Stimulated activated memory B cell treated with anti-CD40 and anti-IgM and Interleukin-4, amounts not matched to agents 10 μg/mL and 1 μg/mL and 100 μg/mL, for 72 hours (primary cell): ENCODE measurements at places on chromosomes 1 and 21.

DNA sequence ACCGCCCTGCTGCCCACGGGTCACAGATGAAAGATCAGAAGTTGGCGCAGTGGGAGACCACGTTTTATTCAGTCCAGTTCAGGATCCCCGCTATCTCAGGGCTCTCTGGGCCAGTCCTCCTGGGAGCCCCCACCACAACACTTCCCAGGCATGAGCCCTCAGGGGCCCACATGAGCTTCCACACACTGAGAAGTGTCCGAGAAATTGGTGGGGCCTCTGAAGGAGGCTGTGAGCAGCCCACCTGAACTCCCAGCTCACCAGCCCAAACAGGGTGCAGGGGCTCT is 12.1 kb downstream of the TRIM46 start:
- no peak for ATAC-seq

DNA sequence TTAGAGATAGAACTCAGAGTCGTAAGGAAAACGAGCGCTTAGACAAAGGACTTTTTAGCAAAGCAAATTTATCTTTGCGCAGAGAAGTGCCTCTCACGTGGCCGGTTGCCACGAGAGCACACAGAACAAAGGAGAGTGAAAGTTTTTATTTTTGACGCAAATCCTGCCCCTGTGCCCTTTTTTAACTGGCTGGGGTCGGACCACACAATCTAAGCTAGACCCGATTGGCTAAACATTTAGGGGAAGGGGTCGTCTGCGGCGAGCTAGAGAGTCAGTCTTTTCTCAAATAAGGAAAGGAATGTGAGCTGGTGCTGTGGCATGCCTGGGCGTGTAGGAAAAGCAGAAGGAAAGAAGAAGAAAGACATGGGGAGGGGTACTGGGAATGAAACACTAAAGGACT is 2.4 kb downstream of the KRTAP10-2 start:
- ATAC-seq, result no peak

DNA sequence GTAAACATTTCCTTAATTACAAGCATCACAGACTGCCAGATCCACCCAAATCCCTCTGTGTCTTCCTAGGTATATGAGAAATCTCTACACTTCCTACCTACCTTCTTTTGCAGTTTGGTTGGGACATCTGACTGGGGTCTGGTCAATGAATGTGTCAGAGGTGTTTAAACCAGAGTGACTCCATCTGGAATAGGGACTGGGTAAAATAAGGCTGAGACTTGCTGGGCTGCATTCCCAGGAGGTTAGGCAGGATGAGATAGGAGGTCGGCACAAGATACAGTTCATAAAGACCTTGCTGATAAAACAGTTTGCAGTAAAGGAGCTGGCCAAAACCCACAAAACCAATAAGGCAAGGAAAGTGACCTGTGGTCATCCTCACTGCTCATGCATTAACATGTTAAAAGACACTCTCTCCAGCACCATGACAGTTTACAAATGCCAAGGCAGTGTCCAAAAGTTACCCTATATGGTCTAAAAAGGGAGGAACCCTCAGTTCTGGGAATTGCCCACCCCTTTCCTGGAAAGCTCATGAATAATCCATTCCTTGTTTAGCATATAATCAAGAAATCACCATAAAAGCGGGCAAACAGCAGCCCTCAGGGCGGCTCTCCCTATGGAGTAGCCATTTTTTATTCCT is 87.4 kb upstream of the BACE2 start:
- ATAC-seq, result no peak

- no peak for ATAC-seq
These were observed 68.2 kb downstream of the IGSF21 start for GRCh38 chr1:18175530-18176377.

DNA sequence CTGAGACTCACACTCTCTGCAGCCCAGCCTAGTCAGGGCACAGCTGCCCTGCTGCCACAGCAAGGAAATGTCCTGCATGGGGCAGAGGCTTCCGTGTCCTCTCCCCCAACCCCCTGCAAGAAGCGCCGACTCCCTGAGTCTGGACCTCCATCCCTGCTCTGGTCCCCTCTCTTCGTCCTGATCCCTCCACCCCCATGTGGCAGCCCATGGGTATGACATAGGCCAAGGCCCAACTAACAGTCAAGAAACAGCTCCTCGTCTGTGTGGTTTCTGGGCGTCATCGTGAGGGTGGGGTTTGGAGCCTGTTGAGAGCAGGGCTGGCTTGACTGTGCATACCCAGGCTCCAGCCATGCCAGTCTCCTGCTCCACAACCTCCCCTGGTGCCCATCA is 19.5 kb downstream of the FAAH start:
- peak; percentile 57 for ATAC-seq

DNA sequence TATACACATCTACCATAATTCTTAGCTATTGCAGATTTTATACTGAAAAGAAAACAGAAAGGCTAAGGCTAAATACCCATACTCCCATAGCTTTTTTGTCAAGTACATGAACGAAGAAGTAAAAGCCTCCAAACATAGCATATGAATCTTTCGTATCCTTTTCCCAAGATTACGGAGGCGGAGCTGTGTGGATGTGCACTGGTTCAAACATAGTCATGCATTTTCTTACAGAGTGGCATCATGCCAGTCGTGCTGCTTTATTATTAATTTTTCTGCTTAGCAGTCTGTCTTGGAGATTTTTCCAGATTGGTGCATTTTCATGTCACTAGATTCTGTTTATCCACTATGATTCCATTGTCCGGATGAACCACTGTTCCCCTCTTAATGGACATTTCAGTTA is 118.7 kb upstream of the RUNX3 start:
- no peak for ATAC-seq

- ATAC-seq, result no peak
These were observed 316.8 kb upstream of the CAMK1G start for GRCh38 chr1:209266590-209267205.

DNA sequence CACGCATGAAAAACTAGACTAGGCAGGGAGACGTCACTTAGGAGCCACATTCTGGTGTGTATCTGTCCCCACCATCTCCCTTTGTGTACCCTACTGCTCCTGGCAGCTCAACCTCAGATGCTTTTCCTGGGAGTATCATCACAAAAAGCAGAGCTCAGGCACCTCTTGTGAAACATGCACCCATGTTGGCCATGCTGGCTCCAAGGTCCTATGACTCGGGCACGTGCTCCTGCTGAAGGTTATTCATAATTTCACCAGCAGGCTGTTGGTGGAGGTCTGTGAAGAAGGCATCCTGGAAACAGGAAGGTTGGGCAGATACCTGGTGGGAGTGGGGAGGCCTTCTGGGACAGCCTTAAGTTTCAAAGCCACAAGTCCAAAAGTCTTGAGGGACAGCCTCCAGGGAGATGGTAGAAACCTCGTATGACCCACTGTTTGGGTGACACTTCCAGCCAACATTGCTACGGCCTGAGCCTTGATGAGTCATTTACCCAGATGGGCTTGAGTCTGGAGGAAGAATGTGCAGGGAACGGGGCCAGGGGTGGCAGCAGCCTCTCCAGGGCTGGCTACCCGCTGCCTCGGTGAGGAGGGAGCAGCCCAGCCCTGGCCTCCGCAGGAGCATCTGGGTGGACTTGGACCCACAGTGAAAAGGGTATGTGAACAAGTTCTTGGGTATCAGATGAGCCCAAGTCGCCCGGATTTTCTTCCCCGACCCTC is 75.8 kb downstream of the PGBD5 start:
- no peak for ATAC-seq

DNA sequence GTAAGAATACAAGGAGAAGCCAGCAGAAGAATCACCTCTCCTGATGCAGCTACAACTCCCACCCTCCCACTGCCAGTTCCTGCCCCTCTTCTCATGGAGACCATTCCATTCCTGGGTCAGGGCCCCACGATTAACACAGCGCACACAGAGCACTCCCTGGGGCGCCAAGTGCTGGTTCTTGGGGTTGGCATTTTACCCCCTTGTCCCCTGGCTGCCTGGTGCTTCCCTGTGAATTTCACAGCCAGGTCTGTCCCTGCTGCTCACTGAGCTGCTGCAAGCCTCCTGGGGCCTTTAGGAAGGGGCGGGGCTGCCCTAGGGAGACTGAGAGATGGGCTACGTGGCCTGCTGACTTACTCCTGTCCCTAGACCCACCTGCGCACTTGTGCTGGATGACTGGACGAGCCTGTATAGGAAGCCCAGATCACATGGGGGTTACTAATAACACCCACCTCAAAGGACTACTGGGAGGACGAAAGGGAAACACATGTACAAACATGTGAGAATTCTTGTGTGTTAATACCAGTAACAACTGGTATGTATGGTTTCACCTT is 4.8 kb downstream of the ZNF672 start:
- no peak for ATAC-seq

DNA sequence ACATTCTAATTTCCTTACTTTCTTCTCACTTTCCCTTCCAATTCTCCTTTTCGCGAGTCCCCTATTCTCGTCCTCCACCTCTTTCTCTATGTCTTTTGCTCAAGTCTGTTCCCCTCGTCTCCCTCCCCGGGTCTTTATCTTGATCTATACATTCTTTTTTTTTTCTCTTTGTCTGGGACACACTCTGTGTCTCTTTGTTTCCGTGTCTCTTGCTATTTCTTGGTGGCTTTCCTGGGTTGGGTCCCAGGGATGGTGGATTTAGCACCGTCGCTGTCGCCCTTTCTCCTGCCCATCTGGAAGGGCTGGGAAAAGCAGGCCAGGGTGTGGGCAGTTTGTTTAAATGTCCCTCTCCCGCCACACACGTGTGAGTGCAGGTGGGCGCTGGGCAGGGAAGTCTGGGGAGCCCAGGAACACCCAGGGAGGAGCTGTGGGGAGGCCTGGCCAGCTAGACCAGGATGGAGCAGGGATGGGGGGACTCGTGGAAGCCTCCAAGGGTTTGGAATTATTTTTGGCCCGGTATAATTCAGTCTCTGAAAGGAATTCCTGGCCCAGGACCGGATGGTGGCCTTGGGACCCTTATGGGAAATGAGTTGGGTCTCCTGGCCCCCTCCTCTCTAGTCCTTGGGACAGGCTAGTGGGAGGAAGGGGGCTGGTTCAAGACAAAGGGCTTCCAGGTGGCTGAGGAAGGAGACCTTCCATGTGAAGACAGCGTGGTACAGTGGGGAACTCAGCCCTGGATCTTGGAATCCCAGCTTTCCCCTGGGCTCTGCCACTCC is 9.5 kb upstream of the ID3 start:
- ATAC-seq, result no peak

DNA sequence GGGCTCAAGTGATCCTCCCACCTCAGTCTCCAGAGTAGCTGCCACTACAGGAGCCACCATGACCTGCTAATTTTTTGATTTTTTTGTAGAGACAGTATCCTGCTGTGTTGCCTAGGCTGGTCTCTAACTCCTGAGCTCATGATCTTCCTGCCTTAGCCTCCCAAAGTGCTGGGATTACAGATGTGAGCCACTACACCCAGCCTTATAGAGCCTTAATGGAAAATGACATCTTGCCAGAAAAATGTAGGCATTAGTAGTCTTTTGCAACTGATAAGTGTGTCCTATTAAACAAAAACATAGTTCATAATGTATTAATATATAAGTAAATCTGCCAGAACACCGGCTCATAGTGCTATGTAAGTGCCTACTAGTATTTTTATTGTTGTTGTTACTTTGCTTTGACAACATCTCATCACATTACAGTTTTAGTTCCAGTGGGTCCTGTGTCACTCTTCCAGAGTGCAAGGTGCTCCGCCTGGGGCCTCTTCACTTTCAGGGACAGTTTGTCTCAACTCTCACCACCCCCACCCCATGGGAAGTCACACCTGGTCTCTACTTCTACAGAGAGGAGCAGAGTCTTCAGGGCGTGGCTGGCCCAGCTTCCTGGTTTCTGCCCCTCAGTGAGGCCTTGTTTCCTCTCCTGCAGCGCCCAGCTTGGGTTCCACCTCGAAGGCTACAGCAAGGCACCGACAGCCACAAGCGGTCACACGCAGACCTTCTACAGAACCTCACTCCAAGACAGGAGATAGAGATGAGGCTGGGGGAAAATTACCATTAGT is 30.1 kb downstream of the RHOU start:
- ATAC-seq, result no peak

DNA sequence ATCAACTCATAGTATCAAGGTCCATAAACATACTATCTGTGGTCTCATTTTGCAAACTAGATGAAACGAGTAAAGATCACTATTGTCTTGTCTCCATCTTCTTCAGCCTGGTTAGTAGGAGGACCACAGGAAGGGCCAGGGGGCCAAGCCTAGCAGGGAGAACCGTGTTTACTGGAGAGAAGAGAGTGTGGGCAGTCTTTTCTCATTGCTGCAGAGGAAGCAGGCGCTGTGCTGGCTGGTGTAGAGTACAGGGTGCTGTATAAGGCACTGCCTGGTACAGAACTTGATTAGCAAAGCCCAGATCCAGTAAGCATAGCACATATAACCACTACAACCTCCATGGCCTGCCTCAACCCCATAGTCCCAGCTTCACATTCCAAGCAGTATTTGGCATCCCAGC is 10.0 kb upstream of the B4GALT3 start:
- ATAC-seq, result no peak

GRCh38 chr1:61274939-61275338 is 192.6 kb downstream of the NFIA start:
- no peak for ATAC-seq

- no peak for ATAC-seq
These were observed 210.8 kb upstream of the POU3F1 start for GRCh38 chr1:38257374-38257773.

DNA sequence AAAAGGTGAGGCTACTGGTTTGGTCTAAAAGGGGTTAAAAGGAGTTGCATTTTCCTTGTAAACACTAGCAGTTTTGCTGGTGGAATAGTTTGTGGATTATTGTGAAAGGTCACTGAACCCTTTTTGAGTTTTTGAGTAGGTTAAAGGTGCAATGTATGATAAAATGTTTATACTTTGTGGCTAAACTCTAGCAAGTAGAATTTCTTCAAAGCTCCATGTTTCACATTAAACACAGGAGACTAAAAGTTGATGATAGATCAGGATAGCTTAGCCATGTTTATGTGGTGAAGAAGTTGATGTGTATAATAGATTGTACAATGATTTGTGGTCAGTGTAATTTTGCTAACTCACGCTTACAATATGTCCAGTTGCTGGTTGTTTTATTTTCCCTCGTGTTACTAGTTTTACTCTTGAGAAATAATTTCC is 13.1 kb downstream of the ZNF326 start:
- ATAC-seq, result no peak

DNA sequence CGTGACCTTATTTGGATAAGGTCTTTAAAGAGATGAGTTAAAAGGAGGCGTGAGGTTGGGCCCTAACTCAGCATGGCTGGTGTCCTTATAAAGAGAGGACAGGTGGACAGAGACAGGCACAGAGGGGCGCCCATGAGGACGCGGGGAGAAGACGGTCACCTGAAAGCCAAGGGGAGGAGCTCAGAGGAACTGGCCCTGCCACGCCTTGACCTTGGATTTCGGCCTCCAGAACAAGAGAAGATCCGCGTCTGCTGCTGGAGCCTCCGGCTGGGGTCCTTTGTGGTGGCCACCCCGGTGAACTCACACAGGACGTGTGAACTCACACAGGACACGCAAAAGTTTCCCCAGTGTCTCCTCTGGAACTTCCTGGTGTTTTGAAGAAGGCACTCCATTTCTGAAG is 122.7 kb downstream of the SIK1 start:
- no peak for ATAC-seq

GRCh38 chr1:152107031-152107983 is 7.9 kb downstream of the TCHH start:
- no peak for ATAC-seq
